ENCODE measurements at places on chromosomes 2 and 18.

DNA sequence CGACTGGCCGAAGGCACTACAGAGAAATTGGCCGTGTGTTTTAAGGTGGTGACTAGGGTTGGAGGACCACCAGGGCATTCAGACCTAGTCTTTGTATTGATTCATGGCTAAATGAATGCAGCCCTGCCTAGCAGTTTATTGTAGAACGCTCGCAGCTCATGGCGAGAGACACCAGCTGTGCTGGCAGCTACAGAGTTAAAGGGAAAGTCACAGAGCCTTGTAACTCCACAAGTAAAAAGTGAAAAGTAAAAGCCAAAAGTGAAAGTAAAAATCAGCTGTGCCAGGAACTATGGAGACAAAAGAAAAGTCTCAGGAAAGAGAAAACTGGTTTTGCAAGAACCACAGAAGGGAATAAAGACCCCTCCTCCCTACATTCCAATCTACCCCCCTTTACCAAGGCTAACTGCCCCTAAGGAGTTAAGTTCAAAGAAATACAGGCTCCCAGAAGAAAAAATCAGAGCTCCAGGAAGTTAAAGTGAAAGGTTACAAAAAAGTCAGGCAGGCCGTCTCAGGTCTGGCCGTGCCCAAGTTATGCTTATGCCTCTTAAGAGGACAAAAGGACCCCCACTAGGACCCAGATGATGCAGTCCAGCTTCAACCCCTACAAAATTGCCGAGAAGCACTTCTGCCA lies 46.4 kb upstream of the SELENOI start:
- DNase-seq, result no peak

DNA sequence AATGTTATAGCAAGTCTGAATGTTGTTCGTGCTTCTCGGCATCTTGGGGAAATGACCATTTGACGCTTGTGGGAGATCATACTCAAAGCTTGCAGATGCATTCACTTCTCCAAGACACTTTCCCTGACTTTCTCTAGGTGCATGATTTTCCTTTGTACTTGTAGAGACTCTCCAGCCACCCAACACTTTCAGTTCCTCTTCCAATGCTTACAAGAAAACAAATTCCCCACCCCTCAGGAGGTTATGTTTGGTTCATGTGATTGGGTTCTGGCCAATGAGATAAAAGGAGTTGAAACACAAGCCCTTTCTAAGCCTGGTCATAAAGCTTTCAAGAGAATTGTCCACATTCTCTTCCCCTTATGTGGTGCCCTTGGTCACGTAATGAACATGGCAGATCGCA lies 156.3 kb downstream of the EPHA4 start:
- no peak for DNase-seq

GRCh38 chr2:142020368-142020767 lies 110.4 kb downstream of the LRP1B start:
- no peak for DNase-seq

DNA sequence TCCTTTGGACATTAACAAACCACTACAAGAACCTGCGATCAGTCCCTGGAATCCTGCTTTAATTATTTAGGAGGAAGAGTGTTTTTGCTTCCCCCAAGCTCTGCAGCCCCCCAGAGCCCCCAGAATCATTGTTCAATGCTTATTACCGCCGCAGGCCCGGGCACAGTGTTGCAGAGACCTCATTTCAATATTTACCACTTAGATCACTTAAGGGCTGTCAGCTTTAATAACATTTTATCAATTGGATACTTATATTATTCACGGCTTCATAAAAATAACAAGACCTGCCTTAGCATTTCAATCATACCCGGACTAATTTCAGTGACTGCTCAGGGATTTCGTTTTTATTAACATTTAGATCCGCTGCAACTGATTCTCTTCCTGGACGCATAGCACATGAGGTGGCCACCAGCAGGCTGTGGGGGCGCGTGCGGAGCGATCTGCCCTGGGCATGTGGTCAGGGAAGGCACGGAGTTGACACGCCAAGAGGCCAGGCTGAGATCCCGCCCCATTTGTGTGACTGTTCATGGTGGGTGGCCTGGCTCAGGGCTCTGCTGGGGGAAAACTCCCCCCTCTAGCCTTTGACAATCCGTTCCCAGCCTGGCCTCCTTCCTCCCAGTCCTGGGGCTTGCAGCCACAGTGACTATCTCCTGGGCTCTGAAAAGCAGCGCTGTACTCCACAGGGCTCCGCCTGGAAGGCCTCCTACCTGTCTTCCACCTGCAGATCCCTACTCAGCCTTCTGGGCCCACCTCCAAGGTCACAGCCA lies 267.6 kb downstream of the SRBD1 start:
- DNase-seq, result no peak

GRCh38 chr2:62698653-62699052 lies 6.9 kb upstream of the EHBP1 start:
- no peak for DNase-seq

DNA sequence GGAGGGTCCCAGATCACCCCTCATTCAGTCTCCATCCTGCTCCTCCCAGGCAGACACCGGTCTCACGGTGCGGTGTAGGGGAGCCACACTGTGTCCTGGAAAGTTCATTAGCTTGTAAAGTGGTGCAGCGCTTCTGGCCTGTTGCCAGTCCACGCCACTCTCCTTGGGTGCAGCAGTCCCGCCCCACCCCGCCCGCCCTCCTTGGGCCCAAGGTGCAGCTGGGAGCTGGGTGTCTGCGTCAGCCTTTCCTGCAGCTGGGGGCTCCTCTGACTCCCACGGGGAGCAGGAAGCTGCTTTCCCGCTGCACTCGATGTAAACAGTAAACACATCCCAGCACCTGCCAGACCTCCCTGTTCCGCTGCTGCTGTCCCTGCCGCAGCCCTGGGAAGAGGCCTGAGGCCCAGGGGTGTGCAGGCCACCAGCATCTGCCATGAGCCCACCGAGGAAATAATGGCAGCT lies 53.8 kb upstream of the ASB18 start:
- DNase-seq, result no peak

GRCh38 chr18:80243204-80243603 lies 4.1 kb downstream of the PARD6G start:
- no peak for DNase-seq

DNA sequence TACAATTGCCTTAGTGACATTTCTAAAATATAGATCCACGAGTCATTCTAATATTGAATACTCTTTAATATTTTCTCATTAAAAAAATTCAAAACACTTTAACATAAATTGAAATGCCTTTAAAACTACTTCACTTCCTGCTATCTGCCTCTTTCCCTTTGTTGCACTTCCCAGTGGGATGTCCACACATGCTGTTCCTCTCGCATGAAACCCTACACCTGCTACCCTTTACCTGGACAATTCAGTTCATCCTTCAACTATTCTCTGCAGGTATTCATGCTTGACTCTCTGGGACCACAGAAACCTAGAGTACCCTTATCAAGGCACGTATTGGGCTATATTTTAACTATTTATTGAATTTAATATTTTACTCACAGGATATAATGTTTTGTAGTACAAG lies 373.3 kb upstream of the GALNT5 start:
- no peak for DNase-seq

DNA sequence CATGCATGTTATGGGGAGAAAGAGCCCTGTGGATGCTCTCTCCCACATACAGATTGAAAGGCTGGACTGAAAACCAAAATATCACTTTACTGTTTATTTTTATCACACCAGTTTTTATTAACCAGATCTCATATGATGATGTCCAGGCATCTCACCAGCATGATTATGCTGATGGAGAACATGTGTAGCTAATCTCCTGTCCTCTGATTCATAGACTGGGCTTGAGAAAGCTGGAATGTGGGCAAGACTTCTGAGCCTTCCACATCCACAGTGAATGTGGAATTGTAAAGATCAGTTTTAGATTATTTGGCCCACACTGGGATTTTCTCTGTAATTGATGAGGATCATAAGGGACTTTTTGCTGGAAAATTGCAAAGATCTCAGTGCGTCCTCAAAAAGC lies 137.9 kb downstream of the ICOS start:
- DNase-seq, result no peak

GRCh38 chr2:62036761-62037250 lies 131.3 kb downstream of the COMMD1 start:
- no peak for DNase-seq

DNA sequence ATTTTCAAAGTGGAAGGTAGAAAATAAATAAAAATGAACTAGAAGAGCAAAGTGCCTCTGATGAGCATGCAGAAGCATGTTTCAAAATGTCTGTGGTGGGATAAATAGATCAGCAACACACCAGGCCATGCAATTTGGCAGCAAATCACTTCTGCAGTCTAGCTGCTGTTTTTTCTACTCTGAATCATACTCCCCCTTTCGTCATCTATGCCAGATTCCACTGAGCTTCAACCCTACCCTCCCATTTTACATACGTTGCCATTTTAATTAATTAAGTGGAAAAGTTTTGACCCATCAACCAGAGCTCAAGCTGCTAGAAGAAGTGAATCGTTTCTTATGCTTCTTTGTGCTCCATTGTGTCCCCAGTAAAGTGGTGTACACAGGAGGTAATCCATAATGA lies 79.3 kb downstream of the NRXN1 start:
- DNase-seq, result no peak

- DNase-seq, result peak; percentile 81
Measured at GRCh38 chr2:231926180-231926741, at the start of gene NPPC. NPPC (minus strand) TSS chr2:231926396; CDS start chr2:231926249, 147 bp downstream.

- DNase-seq, result no peak
Measured at GRCh38 chr2:27353762-27354596, 2.6 kb downstream of the GTF3C2 start.

- no peak for DNase-seq
Measured at GRCh38 chr2:105596411-105596921, 148.2 kb upstream of the NCK2 start.

GRCh38 chr2:142286618-142287017 lies 155.8 kb upstream of the LRP1B start:
- no peak for DNase-seq

GRCh38 chr2:49165662-49166061 lies 11.3 kb upstream of the FSHR start:
- peak; percentile 21 for DNase-seq

- no peak for DNase-seq
Measured at GRCh38 chr2:174094542-174094941, 129.4 kb upstream of the SP3 start.

DNA sequence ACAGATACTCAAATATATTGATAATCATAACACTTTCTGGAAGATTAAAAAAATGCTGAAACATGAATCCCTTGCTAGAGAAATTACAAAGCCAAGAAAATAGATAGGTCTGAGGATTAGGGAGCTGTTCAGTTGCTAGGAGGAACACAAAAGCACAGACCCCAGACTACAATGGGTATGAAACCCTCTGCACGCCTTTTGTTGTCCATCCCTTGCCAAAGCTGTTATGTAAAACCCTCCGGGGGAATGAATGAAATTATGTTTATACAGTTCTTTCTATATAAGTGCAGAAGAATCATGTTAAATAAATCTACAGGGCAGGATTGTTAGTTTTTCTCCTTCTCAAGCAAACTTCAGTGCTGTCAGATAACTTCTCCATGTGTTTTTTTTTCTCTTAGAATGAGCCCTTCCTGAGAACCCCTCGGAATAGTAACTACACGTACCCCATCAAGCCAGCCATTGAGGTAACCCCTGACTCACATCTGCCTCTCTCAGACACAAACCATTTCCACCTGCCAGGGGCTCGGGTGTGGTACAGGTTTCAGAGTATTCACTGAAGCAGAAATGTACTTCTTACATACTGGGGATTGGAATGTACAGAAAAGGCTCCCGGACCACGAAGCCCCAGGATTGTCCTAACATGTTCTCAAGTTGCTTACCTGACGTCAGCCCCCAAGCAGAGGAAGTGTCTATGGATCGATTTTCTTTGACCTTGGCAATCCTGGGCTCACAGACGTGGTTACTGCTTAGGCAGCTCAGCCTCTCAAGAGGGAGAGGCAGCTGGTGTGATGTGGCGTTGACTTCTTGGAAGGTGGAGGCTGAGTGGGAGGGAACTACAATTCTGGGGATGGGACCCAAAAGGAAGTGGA lies 118.0 kb downstream of the PLB1 start:
- DNase-seq, result no peak

GRCh38 chr2:191115804-191116203 lies 35.0 kb downstream of the STAT4 start:
- no peak for DNase-seq

DNA sequence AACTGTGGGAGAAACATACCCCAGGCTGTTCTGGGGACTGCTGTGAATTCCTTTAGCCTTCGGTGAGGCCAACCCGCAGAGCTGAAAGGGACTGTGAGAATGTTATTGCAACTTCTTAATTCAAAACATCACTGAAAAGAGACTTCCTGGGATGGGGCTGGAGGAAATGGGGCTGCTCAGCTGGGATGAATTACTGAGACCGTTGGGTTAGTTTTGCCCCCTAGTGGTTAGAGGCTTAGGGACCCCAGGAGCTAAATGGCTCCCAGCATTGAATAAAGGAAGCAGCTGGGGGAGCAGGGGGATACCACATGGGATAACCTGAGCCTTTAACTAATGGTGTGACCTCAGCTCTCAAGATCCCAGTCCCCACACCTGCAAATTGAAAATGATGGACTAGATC lies 941.1 kb upstream of the FANCL start:
- peak; percentile 32 for DNase-seq

DNA sequence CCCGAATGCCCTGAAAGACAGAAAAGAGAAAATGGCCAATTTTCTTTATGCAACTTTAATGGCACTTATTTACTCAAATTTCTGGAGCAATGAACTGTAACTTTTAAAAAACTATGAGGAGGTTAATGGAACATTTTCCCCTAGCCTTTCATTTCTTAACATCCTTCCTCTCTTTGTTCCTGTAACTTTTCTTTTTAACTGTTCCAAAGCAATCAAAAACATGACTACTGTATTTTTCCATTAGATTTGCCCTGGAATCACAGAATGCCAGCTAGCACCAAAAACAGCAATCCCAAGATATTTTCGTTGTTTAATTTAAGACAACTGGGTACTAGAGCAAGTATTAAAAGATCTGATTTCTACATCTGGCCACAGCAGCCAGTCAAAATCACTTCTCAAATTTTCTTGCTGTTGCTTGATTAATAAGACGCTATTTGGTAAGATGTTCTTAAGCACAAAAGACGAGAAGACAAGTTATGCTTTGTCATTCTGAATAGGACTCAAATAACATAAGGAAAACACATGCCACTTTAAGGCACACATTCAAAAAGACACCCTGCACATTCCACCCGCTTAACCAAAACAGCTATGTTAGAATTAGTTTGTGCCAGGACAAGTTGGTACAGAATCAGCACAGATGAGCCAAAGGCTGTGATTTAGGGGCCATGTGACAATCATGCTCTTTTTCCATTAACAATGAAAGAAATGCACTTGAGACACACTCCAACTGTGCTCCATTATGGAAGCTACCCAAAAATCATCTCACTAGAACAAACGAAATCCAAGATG lies 3.6 kb downstream of the STARD7 start:
- DNase-seq, result peak; percentile 88

DNA sequence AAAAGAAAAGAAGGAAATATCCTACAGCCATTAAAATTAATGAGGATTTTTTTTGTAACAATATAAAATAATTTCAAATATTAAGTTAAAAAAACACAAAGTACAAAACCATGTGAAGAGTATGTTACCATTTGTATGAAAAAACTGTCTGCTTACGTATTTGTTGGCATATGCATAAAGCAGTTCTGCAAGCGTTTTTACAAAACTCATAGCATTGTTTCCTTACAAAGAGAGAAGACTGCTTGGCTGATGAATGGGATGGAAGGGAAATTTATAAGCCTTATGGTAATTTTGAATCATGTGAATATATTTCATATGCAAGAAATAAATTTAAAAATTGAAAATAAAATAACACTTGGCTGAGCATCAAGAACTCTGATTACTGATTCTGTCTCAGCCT lies 63.1 kb downstream of the METTL4 start:
- DNase-seq, result no peak
